Dermis blood vessel endothelial cell (primary cell): ENCODE measurements at places on chromosomes 12 and 14. TPM values are rescaled to one million over a fixed set of nuclear protein-coding genes. Genes with fewer than 3 reads are reported as not detected.

The MEG3 gene
- 0.65 and 2.2 TPM in 2 replicates for total RNA-seq

The HSP90AA1 gene
- total RNA-seq = 663 and 684 TPM in 2 replicates

The B4GALNT3 gene
- total RNA-seq = 0.05 TPM in 1 of 2 replicates, not detected in the other

The RTN1 gene
- not detected in 2 replicates for total RNA-seq

The CDKL1 gene
- 15.0 and 43.6 TPM in 2 replicates for total RNA-seq

The MGP gene
- total RNA-seq = 63.0 and 68.4 TPM in 2 replicates

The NFKBIA gene
- 138 and 262 TPM in 2 replicates for total RNA-seq

The TIGAR gene
- total RNA-seq = 11.2 and 19.7 TPM in 2 replicates

The SMCO2 gene
- total RNA-seq = 0.23 and 0.34 TPM in 2 replicates

The GZMH gene
- not detected in 2 replicates for total RNA-seq

The TIMELESS gene
- 8.8 and 24.7 TPM in 2 replicates for total RNA-seq

The GPR132 gene
- total RNA-seq = 0.09 and 0.85 TPM in 2 replicates

The OR6C76 gene
- total RNA-seq = not detected in 2 replicates

The OAS1 gene
- total RNA-seq = 13.6 and 30.7 TPM in 2 replicates

The BCL2L14 gene
- total RNA-seq = not detected in 2 replicates

The KLRK1 gene
- not detected in 2 replicates for total RNA-seq

The ASCL4 gene
- not detected in 2 replicates for total RNA-seq
